Anterior cingulate cortex (tissue), 58 donors: ENCODE measurements at places on chromosomes 4 and X.

DNA sequence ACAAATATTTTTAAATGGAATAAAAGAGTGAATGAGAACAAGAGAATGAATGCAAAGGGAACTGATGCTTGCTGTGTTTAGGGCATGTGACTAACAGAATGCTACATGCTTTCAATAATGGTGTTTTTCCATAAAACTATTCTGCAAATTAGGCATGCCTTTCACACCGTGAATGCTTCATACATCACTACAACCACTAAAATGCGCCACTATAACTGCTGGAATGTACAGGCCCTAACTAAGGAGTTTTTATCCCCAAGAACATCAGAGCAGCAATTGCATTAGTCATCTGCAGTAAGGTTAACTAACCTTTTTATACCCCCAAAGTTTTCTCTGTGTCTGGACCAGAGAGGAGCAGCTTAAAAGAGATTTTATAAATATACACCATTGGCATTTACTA is 190.4 kb downstream of the ARAP2 start:
- no peak for DNase-seq

DNA sequence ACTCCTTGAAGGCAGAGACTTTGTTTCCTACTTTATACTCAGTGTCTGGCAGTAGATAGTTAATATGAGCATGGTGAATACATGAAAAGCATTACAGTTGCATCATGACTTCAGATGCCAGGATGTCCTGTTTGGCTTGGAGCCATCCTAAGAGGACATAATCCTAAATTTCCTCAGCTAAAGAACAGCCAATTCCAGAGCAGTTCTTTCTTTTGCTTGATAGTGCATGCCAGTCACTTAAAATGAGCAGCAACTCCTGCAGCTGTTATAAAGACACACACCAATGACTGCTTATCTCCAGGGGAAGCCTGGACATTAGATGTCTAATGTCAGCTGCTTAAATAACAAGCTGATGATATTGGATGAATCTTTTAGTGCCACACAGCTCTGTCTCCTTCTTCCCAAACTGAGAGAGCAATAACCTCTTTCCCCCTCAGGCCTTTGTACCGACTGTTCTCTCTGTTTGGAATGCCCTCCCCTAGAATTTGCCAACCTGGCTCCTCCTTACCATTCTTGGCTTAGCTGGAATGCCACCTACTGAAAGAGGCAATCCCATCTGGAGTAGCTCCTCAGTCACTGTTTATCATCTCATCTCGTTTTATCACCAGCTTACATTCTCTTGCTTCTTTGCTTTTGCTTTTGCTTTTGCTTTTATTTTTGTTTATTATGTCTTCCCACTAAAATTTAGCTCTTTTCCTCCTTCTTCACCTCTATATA is 100.8 kb upstream of the USP38 start:
- DNase-seq, result no peak

- no peak for DNase-seq
Observed at GRCh38 chr4:92101737-92102172, 202.0 kb upstream of the GRID2 start.

GRCh38 chr4:6542951-6543350 is 32.0 kb upstream of the MAN2B2 start:
- no peak for DNase-seq

DNA sequence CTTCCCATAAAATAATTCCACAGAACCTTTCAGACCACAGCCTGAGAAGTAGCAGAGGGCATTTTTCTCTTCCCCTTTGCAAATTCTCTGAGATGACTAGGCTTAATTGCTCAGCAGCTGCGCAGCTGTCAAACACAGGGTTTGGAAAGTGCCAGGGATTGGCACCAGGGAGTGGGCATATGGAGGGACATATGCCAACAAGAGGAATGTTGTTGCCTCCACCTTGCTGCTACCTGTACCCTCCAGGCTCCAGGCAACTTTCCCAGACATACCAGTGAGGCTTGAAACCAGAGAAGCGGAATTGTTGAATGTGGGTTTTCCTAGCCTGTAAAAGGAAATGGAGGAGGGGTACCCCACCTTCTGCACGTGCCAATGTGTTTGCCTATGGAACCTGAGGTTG is 256.2 kb upstream of the GPR101 start:
- no peak for DNase-seq
